B cell (primary cell): ENCODE measurements at places on chromosomes 1 and 21.

GRCh38 chr1:38301040-38301439 lies 254.4 kb upstream of the POU3F1 start:
- no peak for DNase-seq

DNA sequence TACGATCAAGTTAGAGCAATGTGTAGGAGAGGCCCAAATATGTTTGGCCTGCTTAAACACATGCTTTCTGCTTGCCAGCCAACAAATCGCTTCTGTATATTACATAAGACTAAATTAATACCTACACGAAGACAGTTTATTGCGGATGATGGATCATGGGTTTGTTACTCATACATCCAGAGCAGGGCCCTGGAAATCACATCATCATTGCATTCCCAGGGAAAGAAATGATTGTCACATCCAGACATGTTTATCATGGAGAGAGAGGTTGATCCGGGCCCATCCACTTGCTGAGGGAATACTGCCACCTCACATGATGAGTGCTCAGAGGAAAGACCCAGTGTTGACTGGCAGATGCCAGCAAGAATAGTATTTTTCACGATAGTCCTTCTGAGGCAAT lies 282.6 kb downstream of the NUF2 start:
- DNase-seq: no peak

- no peak for DNase-seq
Observed at GRCh38 chr21:43277481-43278351, 108.9 kb downstream of the CRYAA start.

- DNase-seq: no peak
Observed at GRCh38 chr1:240413732-240414131, 198.2 kb downstream of the GREM2 start.

DNA sequence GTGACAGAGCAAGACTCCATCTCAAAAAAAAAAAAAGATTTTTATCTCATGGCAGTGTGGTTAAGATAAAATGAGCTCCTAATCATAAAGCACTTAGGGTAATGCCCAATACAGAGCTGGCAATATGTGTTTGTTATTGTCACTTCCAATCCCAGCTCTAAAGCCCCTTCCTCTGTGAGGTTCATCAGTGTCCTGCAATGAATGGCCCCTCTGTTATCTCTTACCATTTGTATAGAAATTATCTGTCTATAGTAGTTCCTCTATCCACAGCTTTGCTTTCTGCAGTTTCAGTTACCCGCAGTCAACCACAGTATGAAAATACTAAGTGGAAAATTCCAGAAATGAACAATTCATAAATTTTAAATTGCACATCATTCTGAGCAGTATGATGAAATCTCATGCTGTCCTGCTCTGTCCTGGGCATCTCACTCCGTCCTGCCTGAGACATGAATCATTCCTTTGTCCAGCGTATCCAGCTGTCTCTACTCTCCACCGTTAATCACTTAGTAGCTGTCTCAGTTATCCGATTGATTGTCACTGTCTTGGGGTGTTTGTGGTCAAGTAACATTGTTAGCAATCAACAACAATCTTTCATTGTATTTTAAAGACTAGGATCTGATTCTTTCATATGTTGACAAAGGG lies 50.2 kb upstream of the DNAH14 start:
- DNase-seq: no peak

GRCh38 chr1:167270349-167271092 lies 49.8 kb downstream of the POU2F1 start:
- no peak for DNase-seq

GRCh38 chr1:86507935-86508582 lies 38.8 kb upstream of the CLCA4 start:
- DNase-seq: peak; percentile 41

DNA sequence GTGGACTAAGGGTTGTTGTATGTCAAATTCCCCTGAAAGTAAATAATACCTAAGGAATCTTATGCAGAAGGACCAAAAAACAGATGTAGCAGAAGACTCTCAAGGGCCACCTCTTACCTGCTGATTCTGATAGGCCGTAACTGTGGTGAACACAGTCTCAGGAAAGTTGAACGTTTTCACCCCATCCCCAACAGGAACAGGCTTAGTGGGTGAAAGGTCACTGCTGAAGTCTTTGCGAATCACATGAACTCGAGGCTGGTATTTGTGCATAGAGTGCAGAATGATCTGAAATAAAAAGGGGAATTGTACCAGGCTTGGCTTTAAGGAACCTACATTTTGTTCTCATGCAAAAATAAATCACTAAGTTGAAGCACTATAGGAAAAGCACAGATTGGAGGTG lies 64.8 kb downstream of the TBX15 start:
- DNase-seq: no peak

DNA sequence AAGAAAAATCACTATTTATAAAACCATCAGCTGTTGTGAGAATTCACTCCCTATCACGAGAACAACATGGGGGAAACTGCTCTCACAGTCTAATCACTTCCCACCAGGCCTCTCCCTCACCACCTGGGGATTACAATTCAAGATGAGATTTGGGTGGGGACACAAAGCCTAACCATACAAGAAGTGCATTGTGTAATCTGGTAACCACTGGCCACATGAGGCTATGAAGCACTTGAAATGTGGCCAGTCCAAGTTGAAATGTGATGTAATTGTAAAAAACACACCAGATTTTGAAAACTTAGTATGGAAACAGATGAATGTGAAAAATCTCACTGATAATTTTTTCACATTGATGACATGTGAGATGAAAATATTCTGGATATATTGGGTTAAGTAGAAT lies 293.8 kb downstream of the TTLL7 start:
- no peak for DNase-seq

- peak; percentile 83 for DNase-seq
Observed at GRCh38 chr1:161185732-161186311, 8.5 kb upstream of the B4GALT3 start.

- DNase-seq: no peak
Observed at GRCh38 chr1:202143768-202144401, 652 bp downstream of the ARL8A start.

DNA sequence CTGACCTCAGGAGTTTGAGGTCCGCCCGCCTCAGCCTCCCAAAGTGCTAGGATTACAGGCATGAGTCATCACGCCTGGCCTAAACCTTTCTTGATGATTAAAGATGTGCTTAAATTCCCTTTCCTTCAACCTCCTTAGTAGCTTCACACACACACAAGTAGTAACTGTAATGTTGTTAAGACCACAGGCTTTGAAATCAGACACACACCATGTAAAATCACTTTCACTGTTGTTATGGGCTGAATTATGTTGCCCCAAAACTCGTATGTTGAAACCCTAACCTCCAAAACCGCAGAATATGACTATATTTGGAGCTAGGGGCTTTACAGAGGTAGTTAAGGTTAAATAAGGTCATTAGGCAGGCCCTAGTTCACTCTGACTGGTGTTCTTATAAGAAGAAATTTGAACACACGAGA lies 180.2 kb downstream of the NR5A2 start:
- peak; percentile 35 for DNase-seq

DNA sequence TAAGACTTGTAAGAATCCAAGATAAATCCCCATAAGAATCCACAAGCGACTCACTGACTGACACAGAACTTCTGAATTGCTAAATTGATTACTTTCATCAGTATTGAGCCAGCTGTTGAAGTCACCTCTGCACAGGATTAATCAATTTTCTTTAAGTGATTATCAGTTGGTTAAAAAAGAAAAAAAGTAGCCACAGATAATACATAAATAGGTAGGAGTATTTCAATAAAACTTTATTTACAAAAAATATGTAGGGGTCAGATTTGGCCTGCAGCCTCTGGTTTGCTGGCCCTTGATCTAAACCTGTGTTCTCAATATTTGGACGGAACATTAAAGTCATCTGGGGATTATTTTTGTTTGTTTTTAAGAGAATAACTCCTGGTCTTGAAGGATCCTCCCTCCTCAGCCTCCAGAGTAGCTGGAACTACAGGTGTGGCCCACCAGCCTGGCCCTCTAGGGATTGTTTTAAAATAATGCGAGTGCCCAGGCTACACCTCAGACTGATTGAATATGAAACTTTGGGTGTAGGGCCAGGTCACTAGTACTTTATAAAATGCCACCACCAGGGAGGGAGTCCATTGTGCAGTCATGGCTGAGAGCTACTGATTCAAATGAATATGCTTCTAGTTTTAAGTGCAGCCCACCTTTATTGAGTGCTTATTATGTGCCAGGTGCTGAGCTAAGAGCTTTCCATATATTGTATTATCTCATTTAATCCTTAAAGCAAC lies 6.8 kb upstream of the TMEM183A start:
- no peak for DNase-seq

GRCh38 chr1:243921111-243921510 lies 71.1 kb upstream of the AKT3 start:
- DNase-seq: no peak

GRCh38 chr1:240947438-240948224 lies 335.7 kb upstream of the GREM2 start:
- no peak for DNase-seq

- DNase-seq: peak; percentile 70
Observed at GRCh38 chr1:179883745-179884138, 1.7 kb downstream of the TOR1AIP1 start.
